Panc1 (cell line): ENCODE measurements at places on chromosomes 4 and X. TPM values are rescaled to one million over a fixed set of nuclear protein-coding genes. Genes with fewer than 3 reads are reported as not detected.

- no peak for DNase-seq
These were observed 63.4 kb upstream of the S100G start for GRCh38 chrX:16586377-16587112.

DNA sequence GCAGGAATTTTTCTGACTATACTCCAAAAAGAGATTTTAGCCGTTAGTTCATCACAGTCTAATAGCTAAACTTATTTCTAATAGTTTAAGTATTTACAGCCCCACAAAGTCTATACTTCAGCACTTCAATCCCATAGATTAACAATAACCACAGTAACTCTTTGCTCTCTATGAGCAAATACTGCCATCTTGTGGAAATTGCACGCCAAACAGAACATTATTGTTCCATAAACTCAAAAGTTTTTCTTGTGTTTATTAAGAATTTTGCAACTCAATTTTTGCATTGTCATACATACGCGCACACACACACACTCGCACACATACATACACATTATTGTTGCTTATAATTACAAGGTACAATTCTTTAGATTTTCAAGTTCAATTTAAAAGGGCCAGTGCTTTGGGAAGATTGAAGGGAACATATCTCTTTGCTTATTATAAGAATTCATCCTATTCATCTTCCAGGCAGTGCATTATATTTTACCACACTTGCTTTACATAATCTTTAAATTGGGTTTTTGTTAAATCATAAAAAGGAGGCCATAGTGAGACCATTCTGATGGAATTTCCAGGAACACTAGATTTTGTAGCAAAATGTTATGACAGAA lies 63.8 kb upstream of the ATOH1 start:
- DNase-seq, result peak; percentile 28

DNA sequence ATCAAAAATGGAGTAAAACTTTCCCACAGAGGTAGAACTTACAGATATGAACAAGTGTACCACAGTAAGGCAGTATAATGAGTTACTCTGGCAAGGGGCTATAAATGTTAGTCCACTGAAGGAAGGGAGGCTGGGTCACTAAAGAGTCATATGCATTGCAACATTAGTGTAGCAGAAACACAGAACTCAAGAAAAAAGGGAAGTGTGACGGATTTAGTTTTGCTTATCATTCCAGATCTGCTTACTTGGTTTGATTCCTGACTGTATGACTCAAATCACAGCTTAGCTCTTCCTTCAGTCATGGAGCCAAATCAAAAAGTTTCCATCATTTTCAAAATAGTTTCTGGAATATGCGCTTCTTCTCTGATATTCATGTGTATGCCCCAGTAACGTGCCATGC lies 148.7 kb downstream of the FSTL5 start:
- DNase-seq, result no peak

DNA sequence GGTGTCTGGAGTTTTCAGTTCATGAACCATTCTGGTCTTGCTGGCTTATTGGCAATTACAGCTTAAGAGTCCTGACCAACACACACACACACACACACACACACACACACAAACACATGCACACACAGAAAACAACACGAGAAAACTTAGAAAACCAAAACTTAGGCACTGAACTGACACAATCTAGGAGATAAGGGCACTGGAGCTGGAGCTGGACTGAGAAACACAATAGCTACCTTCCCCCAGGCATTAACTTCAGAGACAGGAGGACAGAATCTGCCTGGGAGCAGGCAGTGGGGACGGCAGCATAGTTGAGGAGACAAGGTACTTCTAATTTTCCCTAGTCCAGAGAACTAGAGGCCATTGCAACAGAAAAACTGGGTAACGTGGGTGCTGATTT lies 62.3 kb downstream of the LNX1 start:
- DNase-seq, result no peak

DNA sequence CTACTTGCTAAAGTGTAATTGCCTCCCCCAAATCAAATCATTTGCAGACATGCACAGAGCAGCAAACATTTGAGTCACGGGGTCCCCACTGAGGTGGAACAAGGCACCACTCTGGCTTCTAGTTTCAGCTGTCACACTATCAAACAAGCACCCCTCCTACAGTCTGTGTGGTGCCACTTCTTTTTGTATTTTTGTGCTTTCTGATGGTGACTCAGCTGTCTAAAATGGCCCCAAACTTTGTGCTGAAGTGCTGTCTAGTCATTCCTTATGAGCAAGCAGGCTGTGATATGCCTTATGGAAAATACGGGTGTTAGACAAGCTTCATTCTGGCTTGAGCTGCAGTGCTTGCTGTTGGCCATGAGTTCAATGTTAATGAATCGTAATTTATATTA lies 15.4 kb downstream of the IGFBP7 start:
- DNase-seq, result no peak

GRCh38 chrX:15448010-15448639 lies 45.0 kb downstream of the PIR start:
- no peak for DNase-seq

- DNase-seq, result no peak
These were observed 608.9 kb upstream of the LCORL start for GRCh38 chr4:18630218-18631110.

DNA sequence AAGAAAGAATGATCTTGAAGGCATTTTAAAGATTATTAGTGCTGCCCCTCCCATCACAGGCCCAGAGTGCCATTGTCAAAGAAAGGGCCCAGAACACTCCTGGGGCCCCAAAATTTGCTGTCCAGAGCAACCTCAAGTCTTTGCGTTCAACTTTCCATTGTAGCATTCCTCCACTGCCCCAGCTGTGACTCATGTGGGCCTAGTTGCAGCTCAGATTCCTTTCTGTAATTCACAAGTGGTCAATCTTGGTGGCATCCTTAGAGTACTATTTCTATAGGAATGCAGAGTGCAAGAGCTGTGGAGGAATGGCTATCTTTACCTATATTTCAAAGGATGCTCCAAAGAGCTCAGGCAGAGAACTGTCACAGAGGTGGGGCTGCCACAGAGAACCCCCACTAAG lies 1500.8 kb upstream of the IGFBP7 start:
- no peak for DNase-seq

The SLC26A1 gene
- total RNA-seq, result 1.8 TPM

DNA sequence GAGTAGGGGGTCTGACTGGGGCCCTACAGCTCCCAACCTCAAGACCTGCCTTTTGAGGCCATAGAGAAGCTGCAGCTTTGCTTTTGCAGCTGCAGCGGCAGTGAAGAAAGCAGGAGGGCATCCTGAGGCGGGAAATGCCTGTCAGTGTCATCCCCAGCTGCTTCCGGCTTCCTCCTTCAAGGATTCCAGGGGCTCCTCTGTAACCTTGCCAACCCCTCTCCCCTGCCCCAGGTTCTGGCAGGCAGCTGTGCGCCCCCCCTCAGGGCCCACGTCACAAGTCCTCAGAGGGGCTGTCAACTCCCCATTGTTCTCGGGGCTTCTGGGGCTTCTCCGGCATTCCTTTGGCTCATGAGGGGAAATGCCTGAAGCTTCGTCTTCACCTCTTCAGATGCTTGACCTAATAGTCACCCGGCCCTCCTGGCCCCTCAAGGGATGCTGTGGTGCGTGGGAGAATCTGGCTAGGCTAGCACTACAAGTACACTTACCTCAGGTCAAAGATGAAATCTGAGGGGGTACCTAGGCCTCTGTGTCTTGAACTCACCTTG lies 31.9 kb downstream of the APLN start:
- DNase-seq, result no peak

GRCh38 chr4:137966504-137966903 lies 275.6 kb downstream of the SLC7A11 start:
- no peak for DNase-seq

DNA sequence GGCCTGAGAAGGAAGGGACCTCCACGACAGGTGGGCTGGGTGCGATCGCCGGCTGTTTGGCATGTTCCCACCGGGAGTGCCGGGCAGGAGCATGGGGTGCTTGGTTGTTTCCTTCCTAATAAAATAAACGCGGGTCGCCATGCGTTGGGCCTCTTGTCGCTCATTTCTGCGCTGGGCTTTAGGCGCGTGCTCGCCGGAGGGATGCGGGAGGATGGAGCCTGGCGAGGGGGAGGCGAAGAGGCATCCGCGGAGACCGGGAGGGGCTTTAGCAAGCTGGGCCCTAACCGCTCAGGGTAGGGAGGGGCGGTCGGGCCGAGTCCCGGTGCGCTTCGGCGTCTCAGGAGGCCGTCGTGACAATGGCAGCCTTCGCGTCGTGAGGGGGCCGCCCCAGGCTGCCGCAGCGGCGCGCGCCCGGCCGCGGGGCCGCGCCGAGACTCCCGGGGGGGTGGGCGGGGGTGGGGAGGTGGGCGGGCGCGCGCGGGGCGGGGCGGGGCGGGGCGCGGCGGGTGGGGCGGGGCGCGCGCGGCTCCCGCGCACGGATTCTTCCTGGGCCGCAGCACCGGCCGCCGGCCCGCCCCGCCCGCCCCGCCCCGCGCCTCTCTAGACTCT lies 476 bp upstream of the GDI1 start:
- no peak for DNase-seq

The SATL1 gene
- total RNA-seq, result not detected

DNA sequence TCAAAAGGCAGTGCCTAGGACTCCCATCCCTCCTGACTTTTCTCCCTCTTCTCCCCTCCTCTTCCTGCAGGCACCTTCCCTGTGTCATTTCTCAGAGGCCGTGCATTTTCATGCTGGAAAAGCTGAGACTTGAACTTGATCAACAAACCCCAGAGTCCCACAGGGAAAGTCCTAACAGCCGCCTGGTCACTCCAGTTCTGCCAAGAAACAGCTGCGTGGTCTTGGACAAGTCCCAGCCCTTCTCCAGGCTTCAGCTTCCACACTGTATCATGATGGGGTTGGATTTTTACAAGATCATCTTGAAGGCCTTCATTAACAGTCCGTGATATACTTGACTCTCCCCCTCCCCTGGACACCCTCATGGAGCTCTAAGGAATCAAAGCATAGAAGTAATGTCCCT lies 366.0 kb downstream of the BCOR start:
- no peak for DNase-seq

The CCKAR gene
- not detected for total RNA-seq

The CHRDL1 gene
- total RNA-seq, result 0.08 TPM

The HS6ST2 gene
- 0.26 TPM for total RNA-seq

DNA sequence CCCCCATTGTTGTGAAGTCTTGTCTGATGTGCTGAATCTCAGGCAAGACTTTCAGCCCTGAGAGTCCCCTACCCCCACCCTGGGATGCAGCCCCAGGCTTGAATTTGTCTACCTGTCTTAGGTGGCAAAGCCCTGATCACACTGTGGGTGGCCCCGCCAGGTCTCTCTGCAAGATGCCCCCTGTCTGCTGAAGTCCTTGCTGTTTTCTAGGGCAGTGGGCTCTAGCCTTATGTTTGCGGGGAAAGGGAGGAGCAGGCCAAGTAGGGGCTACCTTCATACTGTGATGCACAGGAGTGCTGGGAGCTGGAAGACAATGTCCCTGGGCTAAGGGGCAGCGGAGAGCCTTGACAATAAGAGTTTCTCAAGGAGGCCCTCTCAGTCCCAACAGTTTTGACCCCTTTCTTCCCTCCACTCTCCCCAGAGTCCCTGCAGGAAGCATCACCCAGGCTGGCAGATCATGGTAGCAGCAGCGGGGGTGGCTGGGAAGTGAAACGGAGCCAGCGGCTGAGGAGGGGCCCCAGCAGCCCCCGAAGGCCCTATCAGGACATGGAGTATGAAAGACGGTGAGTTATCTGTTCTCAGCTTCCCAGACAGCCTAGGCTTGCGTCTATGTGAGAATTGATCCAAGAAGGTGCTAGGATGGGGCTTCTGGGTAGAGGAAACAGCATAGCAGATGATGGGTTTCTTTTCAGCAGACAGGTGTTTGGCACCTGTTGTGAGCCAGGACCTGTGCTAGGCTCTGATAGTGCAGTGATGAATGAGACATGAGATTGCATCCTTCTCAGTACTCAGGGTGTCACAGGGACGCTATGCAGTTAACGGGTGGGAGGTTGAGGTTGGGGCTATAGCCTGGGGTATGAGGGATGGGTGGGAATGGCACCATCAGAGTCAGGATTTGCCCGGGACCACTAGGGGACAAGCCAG lies 2.2 kb downstream of the RBM10 start:
- DNase-seq, result no peak

DNA sequence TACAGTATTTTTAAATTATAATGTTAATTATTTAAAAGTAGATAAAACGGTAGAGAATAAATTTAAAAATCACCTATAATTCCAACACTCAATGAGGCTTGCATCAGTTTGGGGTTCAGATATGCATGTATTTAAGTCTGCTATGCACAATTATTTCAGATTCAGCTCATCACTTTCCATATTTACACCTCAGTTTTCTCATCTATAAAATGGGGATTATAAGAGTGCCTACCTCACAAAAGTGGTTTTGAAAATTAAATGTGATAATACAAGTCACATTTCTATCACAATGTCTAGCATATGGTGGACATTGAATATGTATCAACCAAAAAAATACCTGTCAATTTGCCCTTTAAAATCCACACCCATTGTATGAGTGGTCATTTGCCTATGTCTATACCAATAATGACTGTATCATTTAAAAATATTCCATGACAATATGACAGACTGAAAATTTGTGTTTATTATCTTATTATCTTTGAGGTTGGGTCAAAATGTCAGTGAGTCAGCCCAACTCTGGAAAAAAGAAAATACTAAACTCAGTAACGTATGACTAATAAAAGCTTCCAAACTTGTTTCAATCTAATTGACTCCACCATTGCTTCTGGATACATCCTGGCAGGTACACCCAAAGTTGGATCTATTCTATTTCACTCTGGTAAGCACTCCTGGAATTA lies 20.8 kb downstream of the OR13H1 start:
- no peak for DNase-seq

DNA sequence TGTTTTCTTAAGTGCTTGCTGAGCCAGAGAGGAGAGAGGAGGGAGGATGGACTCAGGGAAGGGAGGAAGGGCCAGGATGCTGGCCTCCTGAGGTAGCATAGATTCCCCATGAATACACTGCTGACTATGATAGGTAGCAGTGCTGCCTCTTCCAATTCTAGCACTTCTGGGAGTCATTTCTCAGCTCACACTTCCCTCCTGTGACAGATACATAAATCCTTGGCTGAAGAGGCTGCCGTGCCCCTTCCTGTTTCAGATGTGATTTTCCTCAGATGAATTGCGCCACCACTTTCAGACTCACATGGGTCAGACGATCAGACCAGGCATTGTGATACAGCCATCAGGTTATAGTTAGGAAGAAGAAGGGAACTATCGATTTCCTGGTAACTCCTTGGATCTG lies 22.4 kb downstream of the TSC22D3 start:
- no peak for DNase-seq

GRCh38 chr4:26094076-26094475 lies 180.1 kb downstream of the SMIM20 start:
- DNase-seq, result no peak

The SLC7A11 gene
- total RNA-seq, result 6.4 TPM

DNA sequence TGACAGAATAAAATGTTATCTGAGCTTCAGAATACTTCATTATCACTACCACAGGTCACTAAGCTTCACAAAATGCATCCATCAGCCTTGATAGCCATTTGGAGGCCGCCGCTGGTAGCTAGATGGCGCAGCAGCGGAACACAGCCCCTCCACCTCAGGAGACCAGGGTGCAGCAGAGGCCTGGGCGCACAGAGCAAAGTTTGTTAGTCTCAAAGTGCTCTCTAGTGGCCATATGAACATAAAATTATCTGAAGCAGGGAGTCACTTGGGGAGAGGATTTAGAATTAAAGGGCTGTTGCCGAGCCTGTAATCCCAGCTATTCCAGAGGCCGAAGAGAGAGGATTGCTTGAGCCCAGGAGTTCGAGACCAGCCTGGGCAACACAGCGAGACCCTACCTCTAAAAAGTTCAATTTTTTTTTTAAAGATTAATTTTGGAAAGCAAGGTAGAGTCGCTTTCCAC lies 8.1 kb upstream of the DCTD start:
- DNase-seq, result peak; percentile 54
